ENCODE measurements at places on chromosomes 12 and 14.

- no peak for DNase-seq
These were observed 92.2 kb downstream of the PIWIL1 start for GRCh38 chr12:130429656-130430505.

GRCh38 chr14:77094672-77095284 is 3.3 kb upstream of the CIPC start:
- DNase-seq = peak; percentile 82

DNA sequence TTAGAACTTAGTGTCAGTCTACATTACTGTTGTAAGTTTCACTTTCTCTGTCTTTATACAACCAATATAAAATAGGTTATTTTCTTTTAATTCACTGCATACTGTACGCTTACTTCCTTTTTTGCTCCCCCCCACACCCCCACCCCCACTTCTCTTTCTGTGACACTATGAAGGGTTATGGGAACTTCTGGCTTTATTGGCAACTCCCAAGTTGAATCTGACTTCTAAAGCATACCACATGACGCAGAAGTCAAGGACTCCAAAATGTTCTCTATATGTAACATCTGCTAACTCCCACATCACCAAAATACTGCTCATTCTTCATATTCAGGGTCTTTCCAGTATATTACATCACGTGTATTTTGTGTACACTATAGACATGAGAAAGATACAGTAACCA is 81.2 kb upstream of the ATXN7L3B start:
- DNase-seq = no peak

DNA sequence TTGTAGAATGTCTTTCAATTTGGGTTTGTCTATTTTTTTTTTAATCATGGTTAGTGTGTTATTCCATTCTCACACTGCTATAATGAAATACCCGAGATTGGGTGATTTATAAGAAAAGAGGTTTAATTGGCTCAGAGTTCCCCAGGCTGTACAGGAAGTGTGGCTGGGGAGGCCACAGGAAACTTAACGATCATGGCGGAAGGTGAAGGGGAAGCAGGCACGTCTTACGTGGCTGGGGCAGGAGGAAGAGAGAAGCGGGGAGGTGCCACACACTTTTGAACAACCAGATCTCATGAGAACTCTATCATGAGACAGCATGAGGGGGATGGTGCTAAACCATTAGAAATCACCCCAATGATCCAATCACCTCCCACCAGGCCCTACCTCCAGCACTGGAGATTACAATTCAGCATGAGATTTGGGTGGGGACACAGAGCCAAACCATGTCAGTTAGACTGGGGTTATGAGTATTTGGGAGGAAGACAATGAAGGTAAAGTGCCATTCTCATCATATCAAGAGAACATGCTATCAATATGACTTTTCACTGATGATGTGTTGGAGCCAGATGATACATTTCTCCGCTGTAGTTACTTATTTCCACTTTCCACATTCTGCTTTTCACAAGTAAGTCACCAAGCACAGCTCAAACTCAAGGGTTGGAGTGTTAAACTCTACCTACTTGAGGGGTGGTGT is 45.8 kb downstream of the AP5M1 start:
- no peak for DNase-seq
